ENCODE measurements at places on chromosomes 2 and 18.

DNA sequence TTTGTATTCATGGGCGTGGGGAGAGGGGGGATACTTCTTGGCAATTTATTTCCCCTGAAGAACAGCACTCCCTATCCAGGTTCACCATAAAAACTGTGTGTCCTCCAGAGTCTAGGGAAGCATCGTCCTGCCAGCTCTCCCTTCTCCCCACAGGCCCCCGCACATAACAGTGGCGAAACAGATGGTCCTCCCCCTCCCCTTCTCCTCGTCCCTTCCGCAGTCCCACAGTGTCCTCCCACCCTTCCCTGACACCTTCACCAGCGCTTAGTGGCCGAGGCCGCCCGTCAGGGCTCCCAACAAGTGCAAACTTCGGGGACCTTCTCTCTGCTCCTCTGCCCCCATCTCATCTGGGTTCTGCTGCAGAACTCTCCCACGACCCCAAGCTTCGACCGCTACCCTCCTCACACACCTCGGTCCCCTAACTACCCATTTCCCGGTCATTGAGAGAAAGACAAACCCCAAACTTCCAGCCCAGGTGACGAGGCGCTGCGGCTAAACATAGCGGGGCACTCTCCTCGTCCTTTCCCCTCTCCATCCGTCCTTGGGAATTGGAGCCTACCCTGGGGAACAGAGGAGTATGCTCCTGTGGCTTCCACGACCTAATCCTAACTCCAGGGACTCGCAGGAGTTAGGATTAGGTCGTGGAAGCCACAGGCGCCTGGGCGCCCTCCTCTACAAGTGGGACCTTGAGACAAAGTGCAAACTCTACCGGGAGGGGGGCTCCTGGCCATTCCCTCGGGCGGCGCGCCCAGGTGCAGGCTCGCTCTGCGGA is 971 bp downstream of the ZNF385B start:
- no peak for DNase-seq

- DNase-seq = no peak
Observed at GRCh38 chr2:166068981-166069380, 58.8 kb downstream of the SCN1A start.

- no peak for DNase-seq
Observed at GRCh38 chr2:19806131-19806530, 95.7 kb downstream of the TTC32 start.

- no peak for DNase-seq
Observed at GRCh38 chr2:170525566-170525900, 189.6 kb upstream of the SP5 start.

GRCh38 chr18:13471971-13472628 is 253.5 kb downstream of the LDLRAD4 start:
- no peak for DNase-seq

GRCh38 chr18:41850781-41851180 is 104.3 kb upstream of the PIK3C3 start:
- DNase-seq = no peak

GRCh38 chr2:100831831-100832230 is 11.9 kb downstream of the NPAS2 start:
- DNase-seq = no peak

DNA sequence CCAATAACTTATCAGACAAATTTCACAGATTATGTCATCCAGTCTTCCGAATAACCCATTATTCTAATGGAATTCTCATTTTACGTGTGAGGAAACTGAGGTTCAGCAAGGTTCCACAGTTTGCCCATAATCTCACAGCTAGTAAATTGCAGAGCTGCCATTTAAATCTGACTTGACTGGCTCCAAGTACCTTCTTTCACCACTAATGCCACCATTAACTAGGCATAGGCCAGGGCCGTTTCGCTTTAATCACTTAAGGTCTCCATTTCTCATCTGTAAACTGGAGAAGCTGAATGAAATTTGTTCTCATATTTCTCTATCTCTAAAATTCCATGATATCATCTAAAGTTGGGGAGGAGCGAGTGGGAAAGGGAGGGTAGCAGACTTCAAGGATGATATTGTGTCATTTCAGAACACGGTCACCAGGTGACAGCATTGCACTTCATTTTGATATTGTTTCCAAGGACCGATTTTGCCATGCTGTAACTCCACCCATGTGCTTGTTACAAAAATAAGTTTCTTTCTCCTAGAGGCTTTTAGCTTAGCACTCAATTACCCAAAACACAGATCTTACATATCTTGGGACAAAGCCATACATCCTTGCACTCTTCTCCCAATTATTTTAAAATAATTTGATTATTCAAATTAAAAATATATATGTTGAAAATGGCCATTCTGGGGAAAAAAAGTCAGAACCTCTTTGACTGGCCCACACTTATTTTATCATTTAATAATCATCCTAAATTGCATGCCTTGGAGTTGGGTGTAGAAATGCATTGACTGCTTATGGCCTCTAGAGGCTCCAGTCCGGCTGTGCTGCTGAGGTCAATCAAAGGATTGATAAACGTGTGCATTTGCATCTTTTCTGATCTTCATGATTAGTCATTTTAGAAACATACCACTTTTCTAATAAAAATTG is 123.8 kb downstream of the AKAIN1 start:
- peak; percentile 63 for DNase-seq

DNA sequence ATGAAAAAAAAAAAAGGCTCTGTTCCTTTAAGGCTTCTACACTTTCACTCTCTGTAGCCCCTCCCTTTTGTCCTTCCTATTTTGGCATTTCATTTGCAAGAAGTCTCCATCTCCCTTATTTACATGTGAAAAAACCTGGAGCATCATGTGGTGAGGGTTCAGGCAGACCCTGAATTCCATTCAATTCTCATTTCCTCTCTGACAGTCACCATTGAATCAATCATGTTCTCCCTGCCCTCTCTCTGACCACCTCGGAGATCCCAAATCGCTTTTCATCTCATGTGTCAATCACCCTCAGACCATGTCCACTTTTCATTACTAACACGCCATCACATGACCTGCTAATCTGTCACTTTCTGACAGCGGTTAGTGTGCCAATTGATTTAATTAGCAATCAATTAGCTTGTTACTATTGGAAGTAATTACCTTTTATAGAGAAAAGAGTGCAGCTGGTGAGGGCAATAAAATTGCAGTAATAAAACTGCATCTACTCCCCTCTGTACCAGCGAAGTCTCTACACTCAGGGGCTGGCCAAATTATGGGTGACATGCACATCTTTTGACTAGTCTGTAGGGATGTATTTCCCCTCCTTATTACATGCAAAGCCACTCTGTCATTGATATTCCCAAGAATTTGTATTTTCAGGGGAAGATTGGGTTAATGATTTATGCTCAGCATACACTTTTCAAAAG is 317.4 kb downstream of the EN1 start:
- DNase-seq = no peak

Data from hematopoietic multipotent progenitor cell treated with erythropoietin and hydrocortisone succinate and interleukin-3 and kit ligand, for 4 days (in vitro differentiated cells).